Lower lobe of right lung (tissue), 2 donors: ENCODE measurements at places on chromosomes 4 and X. TPM values are rescaled to one million over a fixed set of nuclear protein-coding genes. Genes with fewer than 3 reads are reported as not detected.

GRCh38 chr4:181127171-181127570, 1116.0 kb upstream of the TENM3 start:
- no peak for DNase-seq

The BMP3 gene
- 18.2 TPM for total RNA-seq

The SPARCL1 gene
- total RNA-seq, result 299 TPM

DNA sequence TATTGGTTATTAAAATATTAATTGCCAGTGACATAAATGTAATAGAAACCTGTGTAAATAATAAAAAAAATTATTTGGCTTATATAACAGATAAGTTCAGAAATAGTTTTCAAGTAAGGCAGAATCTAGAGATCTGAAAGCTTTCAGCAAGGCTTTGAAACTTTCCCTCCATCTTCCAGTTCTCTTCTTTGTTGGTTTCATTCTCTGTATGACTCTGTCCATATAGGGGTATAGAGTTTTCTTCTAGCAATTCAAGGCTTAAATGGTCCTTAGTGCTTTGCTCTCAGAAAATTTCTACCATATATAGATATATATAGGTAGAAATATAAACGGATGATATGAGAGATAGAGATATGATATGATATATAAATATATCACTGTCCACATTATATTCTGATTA, 160.5 kb upstream of the GABRA2 start:
- no peak for DNase-seq

DNA sequence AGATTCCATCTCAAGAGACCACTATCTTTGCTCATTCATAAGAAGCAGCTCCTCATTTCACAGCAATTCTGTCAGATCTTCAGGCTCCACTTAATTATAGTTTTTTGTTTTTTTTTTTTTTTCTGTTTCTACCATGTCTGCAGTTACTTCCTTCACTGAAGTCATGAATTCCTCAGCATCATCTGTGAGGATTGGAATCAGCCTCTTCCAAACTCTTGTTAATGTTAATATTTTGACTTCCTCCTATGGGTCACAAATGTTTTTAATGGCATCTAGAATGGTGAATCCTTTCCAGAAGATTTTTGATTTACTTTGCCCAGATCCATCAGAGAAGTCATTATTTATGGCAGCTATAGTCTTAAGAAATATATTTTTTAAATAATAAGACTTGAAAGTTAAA, 53.1 kb downstream of the BMP2K start:
- no peak for DNase-seq

GRCh38 chrX:29518100-29518499, 697.3 kb upstream of the MAGEB2 start:
- no peak for DNase-seq

DNA sequence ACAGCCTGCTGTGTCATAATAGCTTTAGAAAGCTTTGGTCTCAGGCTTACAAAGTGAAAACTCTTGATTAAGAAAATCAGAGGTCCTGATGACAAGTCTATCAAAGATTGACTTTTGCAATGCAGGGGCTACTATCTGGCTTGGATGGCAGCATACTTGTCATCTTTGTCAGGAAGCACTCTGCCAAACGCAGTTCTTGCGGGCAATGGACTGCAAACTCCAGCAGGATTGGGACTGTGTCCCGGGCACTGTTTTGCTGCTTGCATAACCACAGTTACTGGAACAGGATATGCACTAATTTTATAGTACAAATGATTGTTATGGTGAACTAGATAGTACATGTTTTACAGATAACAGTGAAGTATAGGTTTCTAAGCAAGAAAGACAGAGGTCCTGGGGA, 185.6 kb downstream of the IQCM start:
- DNase-seq, result no peak

DNA sequence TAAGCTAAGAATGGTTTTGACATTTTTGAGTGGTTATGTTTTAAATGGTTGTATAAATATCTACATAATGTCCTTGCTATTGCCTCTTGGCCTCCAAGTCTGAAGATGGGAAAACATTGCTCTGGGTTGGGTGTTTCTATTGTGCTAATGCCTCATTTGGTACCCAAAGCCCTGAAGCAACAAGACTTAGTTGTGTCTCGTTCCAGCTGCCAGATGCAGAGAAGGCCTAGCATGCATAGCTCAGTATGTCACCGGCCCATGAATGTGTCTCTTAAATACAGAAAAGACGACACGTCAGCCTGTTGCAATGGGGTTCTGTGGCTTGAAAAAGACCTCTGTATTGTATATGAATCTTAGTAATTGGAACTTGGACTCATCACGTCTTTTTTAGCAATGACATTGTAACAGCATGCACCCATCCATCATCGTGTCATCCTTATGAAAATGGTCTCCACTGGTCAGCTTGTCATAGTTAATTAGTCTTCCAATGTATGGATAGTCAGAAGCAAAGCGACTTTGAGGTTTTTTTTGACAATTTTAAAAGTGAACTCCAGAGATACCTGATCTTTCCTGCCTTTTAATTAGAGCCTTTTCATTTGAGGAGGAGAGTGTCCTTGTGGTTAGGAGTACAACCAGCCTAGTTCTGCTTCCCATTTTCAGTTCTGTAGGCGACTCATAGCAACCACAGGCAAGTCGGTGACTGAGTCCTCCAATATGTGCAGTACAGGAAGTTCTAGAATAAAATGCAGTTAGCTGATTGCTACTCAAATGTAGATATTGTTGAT, 126.4 kb upstream of the GATB start:
- DNase-seq, result no peak

- DNase-seq, result no peak
Measured at GRCh38 chr4:169768385-169768784, 10.6 kb upstream of the HPF1 start.
